ENCODE measurements at places on chromosomes 7 and 10.

GRCh38 chr7:128425850-128426249, 16.1 kb upstream of the IMPDH1 start:
- no peak for DNase-seq

DNA sequence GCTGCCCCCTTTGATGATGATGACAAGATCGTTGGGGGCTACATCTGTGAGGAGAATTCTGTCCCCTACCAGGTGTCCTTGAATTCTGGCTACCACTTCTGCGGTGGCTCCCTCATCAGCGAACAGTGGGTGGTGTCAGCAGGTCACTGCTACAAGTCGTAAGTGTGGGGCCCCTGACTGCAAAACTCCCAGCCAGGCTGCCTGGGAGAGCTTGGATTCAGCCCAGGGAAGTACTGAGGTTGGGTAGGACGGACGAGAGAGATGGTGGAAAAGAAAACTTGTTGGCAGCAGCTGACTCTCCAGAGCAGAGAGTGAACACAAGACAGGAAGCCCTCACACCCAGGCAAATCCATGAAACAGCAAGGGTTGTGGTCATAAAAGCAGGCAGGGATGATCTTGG, 1.3 kb downstream of the PRSS2 start:
- DNase-seq: no peak

DNA sequence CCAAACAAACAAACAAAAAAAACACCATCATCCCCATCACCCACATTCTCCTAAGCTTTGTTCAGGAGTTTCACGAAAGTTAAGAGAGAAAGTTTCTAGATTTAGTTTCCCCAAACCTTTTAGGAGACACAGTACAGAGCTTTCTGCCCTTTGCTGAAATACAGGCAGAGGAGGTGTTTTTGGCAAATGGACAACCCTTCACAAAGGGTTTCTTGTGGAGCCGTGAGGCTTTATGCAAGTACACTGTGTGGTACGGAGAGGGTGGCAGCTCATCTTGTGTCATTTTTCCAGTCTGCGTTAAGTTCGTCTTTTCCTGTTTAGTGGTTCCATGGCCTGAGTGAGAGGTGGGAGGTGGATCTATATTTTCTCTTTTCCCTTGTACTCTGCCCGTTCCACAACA, 215.5 kb upstream of the PRKCQ start:
- DNase-seq: no peak

DNA sequence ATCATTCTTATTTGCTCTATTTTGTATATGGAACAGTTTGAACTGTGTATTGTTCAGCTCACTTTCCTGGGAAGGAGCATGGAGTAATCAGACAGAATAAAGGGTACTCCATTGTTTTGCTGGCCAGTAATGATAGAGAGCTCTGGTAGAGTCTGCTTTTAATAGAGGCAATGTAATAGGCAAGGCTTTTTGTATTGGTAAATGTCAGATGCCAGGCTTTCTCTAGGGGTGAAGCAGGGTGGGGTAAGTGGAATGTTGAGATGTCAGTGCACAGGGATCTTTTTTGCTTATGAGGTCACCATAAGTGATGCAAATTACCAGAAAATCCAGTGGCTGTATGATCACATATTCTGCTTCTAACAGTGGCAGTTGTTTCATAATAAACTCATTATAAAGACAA, 1088.3 kb upstream of the SORCS1 start:
- DNase-seq: no peak

- DNase-seq: no peak
Observed at GRCh38 chr10:70892631-70893030, 4.3 kb upstream of the PCBD1 start.

DNA sequence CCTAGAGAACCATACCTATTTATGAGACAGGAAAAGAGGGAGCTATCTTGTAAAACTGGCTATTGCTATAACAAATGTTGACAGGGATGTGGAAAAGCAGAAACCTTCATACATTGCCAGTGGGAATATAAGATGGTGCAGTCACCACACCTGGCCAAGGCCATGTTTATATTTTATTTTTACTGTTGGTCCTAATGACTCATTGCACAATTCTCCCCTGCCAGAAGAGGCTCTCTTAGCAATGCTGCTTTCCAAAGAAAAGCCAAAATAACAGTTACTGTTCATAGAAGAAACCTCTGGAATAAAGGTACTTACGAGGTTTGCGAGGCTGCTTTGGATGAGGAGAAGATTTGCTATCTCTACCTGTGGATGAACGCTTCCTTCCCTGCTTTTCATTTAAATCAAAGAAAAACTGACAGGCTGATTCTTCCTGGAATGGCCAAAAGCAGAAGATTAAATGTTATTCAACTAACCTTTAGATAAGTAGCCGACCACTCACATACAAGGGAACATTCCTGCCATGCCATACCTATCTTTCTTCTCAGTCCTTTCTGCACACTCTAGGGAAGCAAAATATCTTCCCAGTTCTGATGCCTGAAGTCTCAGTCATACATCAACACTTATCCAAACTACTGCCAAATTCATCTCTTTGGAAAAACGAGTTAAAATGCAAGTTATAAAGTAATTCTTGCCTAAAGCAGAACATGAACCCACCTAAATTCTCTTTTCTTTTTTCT, 16.3 kb upstream of the CHUK start:
- no peak for DNase-seq

DNA sequence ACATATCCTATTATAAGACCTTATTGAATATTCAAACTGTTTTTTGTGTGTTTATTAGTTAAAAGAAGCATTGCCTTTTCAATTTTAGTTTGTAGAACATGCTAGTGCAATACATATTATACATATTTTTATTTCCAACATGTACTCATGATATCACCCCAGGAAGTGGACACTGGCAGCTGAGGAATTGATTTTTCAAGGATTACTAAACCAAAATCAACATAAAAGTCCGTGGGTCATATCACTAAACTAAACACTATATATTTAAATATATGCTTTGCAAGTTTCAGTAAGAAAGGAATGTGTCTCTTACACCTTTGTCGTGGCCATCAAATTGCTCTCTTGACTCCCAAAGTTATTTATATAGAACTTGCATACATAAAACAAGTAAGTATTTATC, 185.2 kb downstream of the AGMO start:
- no peak for DNase-seq

DNA sequence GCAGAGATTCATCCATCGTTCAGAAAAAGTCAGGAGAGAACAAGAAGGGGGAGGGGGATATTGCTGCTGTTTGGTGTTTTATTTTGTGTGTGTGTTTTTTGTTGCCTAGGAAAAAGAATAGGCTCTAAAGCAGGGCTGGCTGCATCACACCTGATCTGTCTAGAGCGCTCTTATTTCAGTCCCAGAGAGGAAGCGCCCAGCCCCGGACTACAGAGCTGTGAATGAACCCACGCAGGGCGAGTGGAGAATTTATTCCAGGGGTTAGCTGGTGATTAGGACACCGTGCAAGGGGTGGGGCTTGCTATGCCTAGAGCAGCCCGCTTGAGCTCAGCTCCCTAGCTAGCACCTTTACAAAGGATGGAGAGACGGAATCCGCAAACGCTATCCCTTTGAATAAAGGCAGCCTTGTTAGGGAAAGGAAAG, 621 bp upstream of the FAM13C start:
- no peak for DNase-seq

GRCh38 chr10:60914690-60915141, 29.3 kb downstream of the RHOBTB1 start:
- no peak for DNase-seq

DNA sequence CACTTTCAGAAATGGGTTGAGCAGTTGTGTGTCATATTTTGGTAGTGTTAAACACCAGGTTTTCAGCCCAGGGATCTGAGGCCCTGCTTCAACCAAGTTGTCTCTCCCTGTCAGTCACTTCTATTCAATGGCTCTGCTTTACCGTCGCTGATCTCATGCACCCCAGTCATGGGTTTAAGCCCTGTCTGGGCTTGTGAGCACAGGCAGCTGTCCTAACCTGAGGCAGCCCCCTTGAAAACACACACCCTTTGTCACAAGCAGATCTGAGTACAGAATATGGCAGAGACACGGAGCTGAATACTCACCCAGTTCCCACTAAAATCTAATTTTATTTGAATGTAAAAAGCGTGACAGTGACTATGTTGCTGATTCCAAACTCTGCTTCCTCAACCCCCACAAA, 110.6 kb upstream of the GLI3 start:
- DNase-seq: no peak

DNA sequence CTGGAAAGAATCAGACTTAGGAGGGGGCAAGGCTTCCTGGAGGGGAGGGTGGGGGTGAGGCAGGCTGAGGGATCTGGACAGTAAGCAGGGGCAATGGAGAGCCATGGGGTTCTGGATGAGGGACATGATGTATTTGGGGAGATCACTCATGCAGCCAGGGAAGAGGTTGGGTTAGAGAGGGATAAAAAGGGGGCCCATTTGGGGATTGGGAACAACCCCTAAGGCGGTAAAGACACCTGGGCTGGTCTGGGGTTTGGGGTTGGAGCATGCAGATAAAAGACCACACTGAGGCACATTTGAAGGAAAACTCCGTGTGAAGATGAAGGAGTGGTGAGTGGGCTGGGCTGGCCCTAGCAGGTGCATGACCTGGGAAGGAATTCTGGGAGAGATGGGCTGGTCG, 30.8 kb downstream of the HIF1AN start:
- no peak for DNase-seq

DNA sequence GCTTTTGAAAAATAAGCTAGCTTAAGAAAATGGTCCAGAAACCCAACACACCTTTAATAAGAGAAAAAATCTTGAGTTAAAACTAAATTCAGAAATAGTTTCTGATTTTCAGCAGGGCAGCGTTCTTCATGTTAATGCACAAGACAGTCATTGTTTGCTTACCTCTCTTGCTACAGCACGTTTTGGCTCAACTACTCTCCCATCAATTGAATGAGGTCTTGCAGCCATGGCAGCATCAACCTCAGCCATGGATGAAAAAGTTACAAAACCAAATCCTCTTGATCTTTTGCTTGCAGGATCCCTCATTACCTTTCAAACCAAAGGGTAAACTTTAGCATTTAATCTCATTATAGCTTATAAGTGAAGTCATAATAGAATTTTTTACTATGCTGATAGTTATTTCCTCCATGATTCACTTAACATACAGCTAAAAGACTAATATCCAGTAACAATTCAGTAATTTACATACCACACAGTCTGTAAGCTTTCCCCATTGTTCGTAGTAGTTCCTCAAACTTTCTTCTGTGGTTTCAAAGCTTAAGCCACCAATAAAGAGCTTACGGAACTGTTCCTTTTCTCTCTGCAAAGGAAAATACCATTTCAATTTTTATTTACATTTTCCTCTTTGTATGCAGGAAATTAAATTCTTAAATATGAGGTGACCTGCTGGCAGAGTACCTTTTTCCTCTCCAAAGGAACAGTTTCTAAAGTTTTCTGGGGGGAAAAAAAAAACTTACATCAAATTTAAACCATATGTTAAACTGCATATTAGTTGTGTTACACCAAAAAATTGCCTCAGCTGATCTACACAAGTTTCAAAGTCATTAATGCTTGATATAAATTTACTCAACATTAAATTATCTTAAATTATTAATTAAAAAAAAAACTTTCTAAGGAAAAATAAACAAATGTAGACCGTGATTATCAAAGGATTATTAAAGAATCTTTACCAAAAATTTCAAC, 3.1 kb downstream of the HNRNPA2B1 start:
- DNase-seq: no peak

GRCh38 chr10:78919181-78919966, 149.4 kb upstream of the ZMIZ1 start:
- peak; percentile 5 for DNase-seq

DNA sequence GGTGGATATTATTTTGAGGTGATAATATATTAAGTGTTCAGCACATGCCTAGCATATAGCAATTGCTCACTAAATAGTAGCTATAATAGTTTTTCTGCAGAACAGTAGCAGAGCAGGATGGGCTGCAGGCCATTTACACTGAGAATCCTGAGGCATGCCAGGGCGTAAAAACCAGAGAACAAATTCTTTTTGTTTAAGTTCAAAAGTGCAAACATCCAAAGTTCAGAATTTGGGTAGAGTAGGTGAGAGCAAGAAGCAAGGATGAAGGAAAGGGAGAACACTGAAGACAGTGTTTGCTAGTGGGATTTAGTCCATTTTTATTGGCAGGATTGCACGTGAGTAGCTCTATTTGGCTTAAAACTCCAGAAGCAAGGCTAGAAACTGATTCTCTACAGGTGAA, 72.0 kb upstream of the RHOBTB1 start:
- no peak for DNase-seq

DNA sequence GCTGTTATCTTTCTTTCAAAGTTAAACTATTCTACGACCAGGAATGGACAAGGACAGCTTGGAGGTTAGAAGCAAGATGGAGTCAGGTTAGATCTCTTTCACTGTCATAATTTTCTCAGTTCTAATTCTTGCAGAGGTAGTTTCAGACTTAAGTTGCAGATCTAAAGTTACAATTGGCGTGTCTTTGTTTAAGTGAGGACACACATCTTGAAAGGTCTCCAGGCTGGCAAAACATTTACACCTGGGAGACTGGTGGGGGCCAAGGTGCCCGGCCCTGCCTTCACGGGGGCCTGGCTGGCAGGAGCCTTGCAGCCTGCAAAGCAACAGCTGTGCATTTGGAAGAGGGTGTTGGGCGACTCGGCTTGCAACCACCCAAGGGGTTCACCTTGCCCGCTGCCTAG, 1.7 kb upstream of the DYNC2I1 start:
- no peak for DNase-seq

- DNase-seq: no peak
Observed at GRCh38 chr7:74262639-74263398, 8.6 kb upstream of the RFC2 start.
